ENCODE measurements at places on chromosomes 1 and 21.

GRCh38 chr1:42931911-42932422, 26.7 kb downstream of the SLC2A1 start:
- H3K27me3 ChIP-seq: no peaks in the 10 kb centered on the region
- peaks cover 58% of the 10 kb centered on the region for H3K4me1 ChIP-seq
- peaks cover 43% of the 10 kb centered on the region for H3K36me3 ChIP-seq
- no peak overlapping the region for H3K4me3 ChIP-seq

DNA sequence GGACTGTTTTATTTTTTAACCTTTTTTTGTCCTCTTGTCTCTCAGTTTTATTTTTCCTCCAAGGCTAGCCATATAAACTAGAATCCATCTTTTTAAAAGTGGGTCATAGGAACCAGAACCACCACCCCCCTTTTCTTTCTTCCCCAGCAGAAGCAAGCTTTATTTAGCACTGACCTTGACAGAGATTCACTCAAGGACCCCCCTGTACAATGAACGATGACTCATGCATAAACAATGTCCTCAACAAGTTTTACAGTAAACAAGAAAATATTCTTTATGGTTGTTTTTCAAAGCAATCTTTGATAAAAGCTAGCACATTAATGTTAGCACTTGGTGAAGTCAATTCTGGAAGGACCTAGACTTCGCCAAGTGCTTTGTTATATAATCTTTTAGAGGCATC, 14.1 kb downstream of the PKN2 start:
- peaks cover 12% of the 10 kb centered on the region for H3K36me3 ChIP-seq
- H3K4me1 ChIP-seq: peaks cover 13% of the 10 kb centered on the region
- DNase-seq: no peak
- no peak overlapping the region for H3K4me3 ChIP-seq
- no peaks in the 10 kb centered on the region for H3K27me3 ChIP-seq
- peak overlapping the region; percentile 75 for H3K27ac ChIP-seq

- DNase-seq: no peak
- H3K27ac ChIP-seq: no peak overlapping the region
- H3K4me3 ChIP-seq: no peak overlapping the region
- H3K4me1 ChIP-seq: peaks cover 10% of the 10 kb centered on the region
Observed at GRCh38 chr1:206029484-206029883, 5.8 kb upstream of the CTSE start.

GRCh38 chr1:205632669-205633169, 908 bp upstream of the ELK4 start:
- peaks cover 37% of the 10 kb centered on the region for H3K4me1 ChIP-seq
- peak overlapping the region; percentile 97 for H3K27ac ChIP-seq
- peak overlapping the region; percentile 83 for H3K4me3 ChIP-seq
- DNase-seq: no peak
- no peaks in the 10 kb centered on the region for H3K36me3 ChIP-seq

DNA sequence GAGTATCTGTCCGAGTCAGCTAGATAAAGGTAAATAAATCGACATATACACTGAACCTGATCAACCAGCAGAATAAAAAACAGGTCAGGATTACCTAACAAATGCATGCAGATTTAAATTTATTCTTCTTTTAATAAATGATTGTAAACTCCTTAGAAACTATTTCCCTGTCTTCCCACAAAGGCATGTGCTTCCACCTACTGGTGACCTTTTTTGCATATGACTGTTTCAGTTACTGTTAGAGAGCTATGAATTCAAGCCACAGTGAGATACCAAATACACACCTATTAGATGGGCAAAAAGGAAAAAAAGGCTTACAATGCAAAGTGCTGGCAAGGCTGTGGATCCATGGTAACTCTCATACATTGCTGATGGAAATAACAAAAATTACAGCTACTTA, 957.4 kb upstream of the NCAM2 start:
- H3K27ac ChIP-seq: no peak overlapping the region
- H3K4me1 ChIP-seq: no peaks in the 10 kb centered on the region
- no peaks in the 10 kb centered on the region for H3K27me3 ChIP-seq
- H3K4me3 ChIP-seq: no peak overlapping the region

GRCh38 chr1:42266253-42267135, 68.5 kb downstream of the FOXJ3 start:
- peaks cover 37% of the 10 kb centered on the region for H3K36me3 ChIP-seq
- peak overlapping the region; percentile 86 for H3K27ac ChIP-seq
- H3K4me1 ChIP-seq: peaks cover 54% of the 10 kb centered on the region
- no peaks in the 10 kb centered on the region for H3K27me3 ChIP-seq
- peak overlapping the region; percentile 1 for H3K4me3 ChIP-seq

DNA sequence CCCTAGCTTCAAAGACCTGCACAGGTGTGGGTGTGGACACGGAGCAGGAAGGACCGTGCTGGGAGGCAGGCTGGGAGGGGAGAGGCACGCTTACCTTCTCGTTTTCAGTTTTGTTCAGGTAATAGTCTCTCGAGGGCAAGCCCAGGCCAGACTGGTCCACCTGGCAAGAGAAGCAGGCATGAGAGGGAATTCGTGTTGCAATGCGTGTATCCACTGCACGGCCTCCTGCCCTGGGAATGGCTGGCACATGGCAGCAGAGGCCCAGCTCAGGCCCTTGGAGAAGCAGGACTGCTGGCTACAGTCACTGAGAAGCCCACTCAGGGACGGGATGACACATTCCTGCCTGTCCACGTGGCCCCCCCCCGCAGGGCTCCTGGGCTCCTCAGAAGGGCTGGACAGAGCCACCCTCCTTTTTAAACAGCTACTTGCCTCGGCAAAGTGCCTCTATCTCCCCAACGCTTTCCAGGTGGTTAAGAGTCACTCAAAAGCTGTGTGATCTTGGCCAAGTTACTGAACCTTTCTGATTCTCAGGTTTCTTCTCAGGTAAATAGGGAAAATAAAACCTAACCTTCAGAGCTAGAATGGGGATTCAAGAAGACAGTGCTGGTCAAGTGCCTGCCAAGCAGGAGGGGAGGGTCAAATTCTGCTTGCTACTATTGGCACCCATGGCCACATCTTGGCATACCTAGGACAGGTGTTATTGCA, 32.7 kb downstream of the ECE1 start:
- no peak for DNase-seq
- no peak overlapping the region for H3K4me3 ChIP-seq
- peaks cover 8% of the 10 kb centered on the region for H3K4me1 ChIP-seq
- peaks cover 2% of the 10 kb centered on the region for H3K36me3 ChIP-seq

DNA sequence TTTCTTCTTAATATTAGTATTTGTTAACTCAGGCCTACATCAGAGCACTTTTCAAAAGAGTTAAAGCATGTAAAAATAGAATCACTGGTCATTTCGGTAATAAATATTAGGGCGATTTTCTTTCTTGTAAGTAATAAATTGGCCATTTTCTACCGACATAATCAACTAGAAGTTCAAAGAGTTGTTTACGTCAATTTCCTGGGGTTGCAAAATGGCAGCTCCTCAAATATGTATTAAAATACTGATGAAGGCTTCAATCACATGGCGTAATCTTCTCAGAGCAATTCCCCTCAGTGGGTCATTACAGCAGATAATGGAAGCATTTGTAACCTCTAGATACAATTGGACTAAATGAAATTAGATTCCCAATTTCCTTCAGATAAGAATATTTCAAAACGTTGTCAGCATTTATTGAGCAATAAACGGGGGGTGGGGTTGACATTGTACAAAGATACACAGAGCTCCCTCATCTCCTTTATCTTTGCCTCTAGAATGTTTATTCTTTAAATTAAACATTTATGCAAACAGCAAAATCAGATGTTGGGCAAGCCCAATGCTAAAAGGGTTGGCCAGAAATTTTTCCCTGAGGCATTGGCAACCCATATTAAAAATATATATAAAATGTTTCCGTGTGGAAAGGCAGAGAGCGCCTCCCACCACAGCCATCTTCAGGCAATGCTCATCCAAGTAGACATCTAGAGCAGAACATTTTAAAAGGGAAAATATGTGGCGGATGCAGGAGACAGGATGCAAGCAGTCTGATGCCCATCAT, 240.6 kb downstream of the NCAM2 start:
- H3K36me3 ChIP-seq: no peaks in the 10 kb centered on the region
- H3K4me1 ChIP-seq: no peaks in the 10 kb centered on the region
- H3K27me3 ChIP-seq: no peaks in the 10 kb centered on the region
- H3K4me3 ChIP-seq: no peak overlapping the region

- no peak overlapping the region for H3K27ac ChIP-seq
- H3K36me3 ChIP-seq: peaks cover 16% of the 10 kb centered on the region
- no peaks in the 10 kb centered on the region for H3K4me1 ChIP-seq
Observed at GRCh38 chr1:226964611-226965486, 24.8 kb downstream of the COQ8A start.

- H3K27ac ChIP-seq: no peak overlapping the region
- H3K36me3 ChIP-seq: no peaks in the 10 kb centered on the region
- DNase-seq: no peak
- H3K4me3 ChIP-seq: no peak overlapping the region
Observed at GRCh38 chr1:103949779-103950178, 200.1 kb downstream of the AMY1C start.

DNA sequence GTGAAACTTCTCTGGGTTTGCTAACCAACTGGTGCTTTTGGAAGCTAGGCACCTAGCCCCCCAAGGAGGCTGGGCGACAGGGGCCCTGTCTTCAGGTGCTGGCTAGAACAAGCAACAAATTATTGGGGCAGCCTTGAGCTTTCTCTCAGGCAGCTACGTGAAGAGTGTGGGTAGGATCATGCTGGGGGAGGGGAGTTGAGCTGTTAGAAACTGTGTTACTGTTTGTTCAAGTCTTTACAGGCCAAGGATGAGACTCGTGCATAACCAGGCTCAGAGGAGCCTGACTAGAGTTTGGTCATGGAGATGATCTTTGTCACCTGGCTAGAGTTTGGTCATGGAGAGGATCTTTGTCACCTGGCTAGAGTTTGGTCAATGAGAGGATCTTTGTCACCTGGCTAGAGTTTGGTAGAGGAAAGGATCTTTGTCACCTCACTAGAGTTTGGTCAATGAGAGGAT, 12.6 kb upstream of the SCCPDH start:
- H3K36me3 ChIP-seq: no peaks in the 10 kb centered on the region
- H3K4me3 ChIP-seq: no peak overlapping the region
- no peaks in the 10 kb centered on the region for H3K4me1 ChIP-seq

DNA sequence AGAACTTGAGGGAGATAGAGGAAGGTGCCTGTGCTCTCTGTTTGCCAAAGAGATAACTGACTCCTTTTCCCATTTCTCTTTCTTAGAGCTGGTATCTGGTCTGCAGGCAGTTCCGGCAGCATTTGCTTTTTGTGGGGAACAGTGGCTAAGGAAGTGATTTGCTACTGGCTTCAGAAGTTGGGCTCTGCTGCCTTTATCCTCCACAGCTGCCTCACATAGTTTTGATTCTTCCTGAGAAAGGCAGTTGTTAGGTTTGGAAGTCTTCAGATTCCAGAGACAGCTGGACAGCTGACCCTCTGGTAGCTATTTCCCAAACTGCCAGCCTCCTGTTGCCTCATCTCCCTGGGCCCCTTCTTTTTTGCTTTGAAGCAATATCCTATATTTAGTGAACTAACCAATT, 62.6 kb upstream of the MACF1 start:
- no peaks in the 10 kb centered on the region for H3K27me3 ChIP-seq
- no peaks in the 10 kb centered on the region for H3K36me3 ChIP-seq
- H3K4me3 ChIP-seq: no peak overlapping the region
- H3K27ac ChIP-seq: peak overlapping the region; percentile 1
- DNase-seq: no peak

DNA sequence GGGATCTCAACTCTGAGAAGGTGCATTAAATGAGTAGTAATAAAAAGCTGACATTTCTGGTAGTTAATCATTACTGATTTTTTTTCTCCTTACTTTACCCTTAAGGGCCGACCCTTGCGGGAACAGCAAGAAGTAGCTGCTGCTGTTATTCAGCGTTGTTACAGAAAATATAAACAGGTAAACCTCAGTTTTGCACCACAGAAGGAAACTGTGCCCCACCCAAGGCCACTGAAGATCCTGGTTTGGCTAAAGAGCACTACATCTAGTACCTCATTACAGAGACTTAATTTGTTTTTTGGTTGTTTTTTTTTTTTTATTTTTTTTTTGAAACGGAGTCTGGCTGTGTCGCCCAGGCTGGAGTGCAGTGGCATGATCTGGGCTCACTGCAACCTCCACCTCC, 23.5 kb upstream of the VAMP3 start:
- H3K4me3 ChIP-seq: no peak overlapping the region
- no peaks in the 10 kb centered on the region for H3K36me3 ChIP-seq
- H3K4me1 ChIP-seq: peaks cover 8% of the 10 kb centered on the region

DNA sequence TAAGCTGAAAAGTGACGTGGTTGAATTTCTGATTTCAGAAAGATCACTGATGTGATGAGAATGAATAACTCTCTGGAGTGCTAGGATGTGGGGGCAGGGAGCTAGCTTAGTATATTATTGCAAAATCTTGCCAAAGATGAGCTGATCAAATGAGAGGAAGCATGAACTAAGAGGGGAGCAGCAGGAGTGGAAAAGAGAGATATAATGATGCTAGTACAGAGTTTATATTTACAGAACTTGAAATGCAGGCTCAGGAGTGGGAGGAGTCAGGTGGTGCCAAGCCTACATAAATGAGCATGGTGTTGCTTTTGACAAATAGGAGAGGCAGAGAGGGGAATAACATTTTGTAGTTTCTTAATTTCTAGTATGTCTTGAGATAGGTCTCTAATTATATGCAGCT, 38.1 kb upstream of the NBL1 start:
- H3K36me3 ChIP-seq: peaks cover 3% of the 10 kb centered on the region
- H3K4me3 ChIP-seq: no peak overlapping the region
- H3K4me1 ChIP-seq: peaks cover 2% of the 10 kb centered on the region
- H3K27me3 ChIP-seq: no peaks in the 10 kb centered on the region
- H3K27ac ChIP-seq: no peak overlapping the region
- DNase-seq: no peak

- H3K4me3 ChIP-seq: no peak overlapping the region
- peak; percentile 70 for DNase-seq
- H3K27me3 ChIP-seq: peaks cover 18% of the 10 kb centered on the region
Observed at GRCh38 chr1:110203021-110203661, 7.0 kb upstream of the KCNC4 start.

- no peak for DNase-seq
- no peak overlapping the region for H3K4me3 ChIP-seq
- no peak overlapping the region for H3K27ac ChIP-seq
- H3K36me3 ChIP-seq: peaks cover 71% of the 10 kb centered on the region
- H3K27me3 ChIP-seq: no peaks in the 10 kb centered on the region
- H3K4me1 ChIP-seq: no peaks in the 10 kb centered on the region
Observed at GRCh38 chr1:225410036-225410435, 17.8 kb downstream of the LBR start.

DNA sequence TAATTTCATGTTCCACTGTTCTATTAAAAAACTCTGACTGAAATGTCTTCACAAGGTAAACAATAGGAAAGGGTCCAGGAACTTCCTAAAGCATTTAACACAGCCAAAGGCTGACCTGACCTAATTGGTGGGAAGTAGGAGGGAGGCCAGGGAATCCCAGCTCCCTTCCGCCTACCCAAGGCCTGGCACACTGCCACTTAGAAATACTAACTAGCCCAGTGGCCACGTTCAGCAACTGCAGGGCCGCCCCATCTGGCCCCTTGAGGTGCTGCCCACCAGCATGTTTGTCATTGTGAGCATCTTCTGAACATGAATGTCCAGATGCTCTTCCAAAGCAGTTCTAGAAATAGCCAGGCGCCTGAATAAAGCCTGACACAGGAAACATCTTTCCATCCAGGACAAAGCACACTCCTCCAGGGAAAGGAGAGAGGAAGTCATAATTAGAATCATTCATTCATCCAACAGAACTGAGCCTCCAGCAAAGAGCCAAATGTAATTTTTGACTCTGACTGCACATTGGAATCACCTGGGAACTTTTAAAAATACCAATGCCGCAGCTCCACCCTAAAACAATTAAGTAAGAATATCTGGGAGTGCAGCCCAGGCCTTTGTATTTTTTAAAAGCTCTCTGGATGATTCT, 44.6 kb upstream of the BCL9 start:
- H3K4me1 ChIP-seq: no peaks in the 10 kb centered on the region
- H3K36me3 ChIP-seq: no peaks in the 10 kb centered on the region
- peaks cover 3% of the 10 kb centered on the region for H3K27me3 ChIP-seq
- H3K27ac ChIP-seq: no peak overlapping the region
- no peak for DNase-seq

- peaks cover 47% of the 10 kb centered on the region for H3K4me1 ChIP-seq
- no peaks in the 10 kb centered on the region for H3K27me3 ChIP-seq
- DNase-seq: no peak
- no peak overlapping the region for H3K27ac ChIP-seq
- H3K4me3 ChIP-seq: no peak overlapping the region
Observed at GRCh38 chr1:56199061-56199460, 380.3 kb downstream of the PLPP3 start.

Data from mesothelial cell of epicardium (in vitro differentiated cells).